ENCODE measurements at places on chromosomes 7 and 10.

- no peak for DNase-seq
These were observed 1.7 kb downstream of the CFAP43 start for GRCh38 chr10:104230490-104230889.

DNA sequence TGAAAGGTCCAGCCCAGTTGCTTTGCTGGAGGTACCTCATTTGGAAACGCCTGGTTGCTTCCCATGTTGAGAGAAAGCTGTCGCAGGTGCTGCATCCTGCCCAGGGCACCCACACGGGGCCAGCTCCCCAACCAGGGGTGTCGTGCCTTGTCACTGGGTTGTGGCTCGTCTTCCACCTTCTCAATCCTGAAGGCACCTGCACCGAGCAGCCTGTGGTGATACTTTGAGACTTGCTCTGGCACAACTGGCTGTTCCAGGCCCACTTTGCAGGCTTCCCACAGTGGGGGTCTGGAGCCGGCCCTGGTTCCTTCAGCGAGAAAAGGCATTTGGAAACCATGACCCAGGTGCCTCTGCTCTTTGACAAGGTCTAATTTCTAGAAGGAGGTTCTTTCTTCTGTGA is 197.3 kb upstream of the PPP2R2D start:
- no peak for DNase-seq

GRCh38 chr10:20740120-20740519 is 157.0 kb downstream of the NEBL start:
- DNase-seq = no peak

DNA sequence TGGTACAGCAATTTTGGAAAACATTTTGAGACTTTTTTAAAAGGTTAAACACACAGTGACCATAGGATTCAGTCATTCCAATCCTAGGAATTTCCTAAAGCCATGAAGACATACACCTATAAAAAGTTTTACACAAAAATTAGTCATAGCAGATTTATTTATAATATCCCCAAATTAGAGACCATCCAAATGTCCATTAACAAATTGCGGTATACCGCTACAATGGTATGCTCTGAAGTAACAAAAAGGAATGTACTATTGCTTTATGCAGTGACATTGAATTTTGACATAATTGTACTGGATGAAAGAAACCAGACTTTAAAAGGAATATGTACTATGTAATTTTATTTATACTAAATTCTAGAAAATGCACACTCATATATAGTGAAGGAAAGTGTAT is 362.8 kb downstream of the HGF start:
- DNase-seq = no peak

DNA sequence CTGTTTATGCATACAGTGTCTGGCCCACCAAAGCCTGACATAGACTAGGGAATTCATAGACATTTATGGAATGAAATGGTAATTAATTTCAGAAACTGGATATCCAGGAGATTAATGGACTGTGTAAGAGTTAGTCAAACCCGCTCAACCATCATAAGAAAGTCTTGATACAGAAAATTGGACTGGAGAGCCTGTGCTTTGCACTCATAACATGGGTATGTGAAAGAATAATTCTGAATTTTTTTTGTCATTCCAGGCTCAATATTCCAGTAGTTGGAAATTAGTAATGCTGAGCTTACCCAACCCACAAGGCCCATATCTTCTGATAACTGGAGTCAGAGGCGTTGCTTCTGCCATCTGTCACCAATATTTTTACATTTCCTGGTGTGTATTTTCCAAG is 799.7 kb upstream of the IGFBP3 start:
- no peak for DNase-seq

DNA sequence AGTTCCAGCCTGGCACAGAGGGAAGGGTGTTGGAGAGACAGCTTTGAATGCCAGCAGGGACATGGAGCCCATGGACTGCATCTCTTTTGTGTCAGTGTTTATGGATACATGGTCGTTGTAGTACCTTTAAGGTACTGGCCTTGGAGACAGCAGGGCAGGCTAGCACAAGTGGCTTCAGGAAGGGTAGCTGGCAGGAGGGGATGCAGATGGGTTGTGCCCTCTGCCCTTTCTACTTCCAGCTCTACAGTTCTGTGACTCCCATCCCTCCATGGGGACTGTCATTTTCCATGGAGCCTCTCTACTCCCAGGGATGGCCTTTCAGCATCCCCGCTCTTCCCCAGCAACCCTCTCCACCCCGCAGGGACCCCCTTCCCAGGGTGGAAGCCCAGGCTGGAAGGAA is 25.1 kb downstream of the POLL start:
- no peak for DNase-seq

- DNase-seq = no peak
These were observed 335.5 kb downstream of the LRRTM3 start for GRCh38 chr10:67261300-67261797.

DNA sequence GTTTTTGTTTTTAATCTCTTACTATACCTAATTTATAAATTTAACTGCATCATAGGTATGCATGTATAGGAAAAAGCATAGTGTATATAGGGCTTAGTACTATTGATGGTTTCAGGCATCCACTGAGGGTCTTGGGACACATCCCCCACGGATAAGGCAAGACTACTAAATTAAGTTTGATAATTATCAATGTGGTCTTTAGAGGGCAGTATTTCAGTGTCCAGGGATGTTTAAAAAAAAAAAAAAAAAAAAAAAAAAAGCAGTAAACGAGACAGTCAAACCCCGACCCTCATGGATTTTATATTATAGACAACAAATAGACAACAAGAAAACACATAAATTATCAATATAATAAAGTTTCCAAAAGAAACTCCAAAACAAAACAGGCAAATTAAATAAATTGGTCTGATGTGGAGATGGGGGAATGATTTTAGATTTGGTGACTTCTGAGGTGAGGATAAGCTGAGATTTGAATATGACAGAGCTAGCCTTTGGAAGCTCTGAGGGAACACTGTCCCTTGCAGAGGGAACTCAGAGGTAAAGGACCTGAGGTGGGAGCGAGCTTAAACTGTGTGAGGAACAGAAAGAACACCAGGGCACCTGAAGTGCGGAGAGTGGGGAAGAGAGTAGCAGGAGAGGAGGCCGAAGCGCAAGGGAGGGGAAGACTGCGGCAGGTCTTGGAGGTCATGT is 14.8 kb downstream of the ACSM6 start:
- DNase-seq = no peak

GRCh38 chr7:28815369-28815927 is 142.7 kb downstream of the TRIL start:
- no peak for DNase-seq

- DNase-seq = no peak
These were observed 64.1 kb upstream of the EEPD1 start for GRCh38 chr7:36088966-36089365.

GRCh38 chr7:11818281-11818680 is 13.7 kb downstream of the THSD7A start:
- no peak for DNase-seq

GRCh38 chr7:19117870-19118608 is 603 bp upstream of the TWIST1 start:
- no peak for DNase-seq

- DNase-seq = no peak
These were observed 14.7 kb upstream of the LMBR1 start for GRCh38 chr7:156907656-156908055.

DNA sequence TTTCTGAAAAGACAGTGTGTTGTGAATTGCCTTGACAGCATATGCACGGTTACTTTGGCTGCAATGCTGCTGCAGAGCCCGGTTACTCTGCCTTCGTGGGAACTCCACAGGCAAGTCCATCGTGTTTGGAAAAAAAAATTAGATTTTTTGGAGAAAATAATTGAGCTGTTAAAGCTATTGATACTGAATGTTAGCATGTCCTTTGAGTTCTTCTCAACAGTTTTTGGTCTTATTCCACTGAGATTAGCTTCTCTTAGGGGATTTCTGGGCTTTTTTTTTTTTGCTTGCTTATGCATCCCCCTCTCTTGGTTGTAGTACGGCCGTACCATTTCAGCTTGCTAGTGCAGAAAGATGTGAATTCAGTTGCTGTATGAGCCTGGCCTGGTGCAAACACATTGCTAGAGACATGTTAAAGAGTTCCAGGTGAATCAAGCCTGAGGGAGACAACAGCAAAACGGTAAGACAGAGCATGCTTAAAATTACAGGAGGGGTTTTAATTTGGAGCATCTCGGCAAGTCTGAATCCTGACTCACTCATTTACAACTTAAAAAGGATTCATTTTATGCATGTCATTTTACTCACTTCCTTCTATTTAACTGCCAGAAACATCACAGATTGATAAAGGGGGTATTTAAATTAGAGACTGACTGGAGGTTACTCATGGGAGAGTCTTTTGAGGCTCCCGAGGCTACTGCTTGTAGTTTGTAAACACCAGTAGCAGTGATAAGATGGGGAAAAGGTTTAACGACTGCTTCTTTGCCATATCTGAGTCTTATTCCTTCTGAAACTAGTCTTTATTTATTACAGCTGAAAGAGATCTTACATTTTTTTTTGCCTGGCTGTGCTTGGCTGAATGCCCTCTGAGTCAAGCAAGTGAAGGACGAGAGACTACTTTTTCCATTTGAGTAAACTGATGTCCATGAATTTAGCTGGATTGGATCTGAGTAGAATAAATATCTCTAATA is 113.7 kb downstream of the CDK14 start:
- DNase-seq = no peak

DNA sequence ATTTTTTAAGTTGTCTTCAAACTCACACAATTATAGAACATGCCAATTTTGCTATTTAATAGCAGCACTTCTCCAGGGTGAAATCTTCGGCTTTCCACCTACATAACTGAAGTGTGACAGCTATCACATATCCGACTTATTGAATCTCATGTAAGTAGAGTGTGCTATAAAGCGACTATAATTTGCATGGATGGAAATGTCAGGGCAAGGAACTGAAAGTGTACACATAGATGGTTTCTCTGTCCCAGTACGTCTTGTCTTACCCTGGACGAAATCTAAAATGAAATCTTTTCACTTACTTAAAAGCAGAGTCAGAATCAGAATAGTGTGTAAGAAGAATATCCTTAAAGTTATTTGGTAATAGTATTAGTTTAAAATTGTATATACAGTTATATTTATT is 132.3 kb downstream of the THSD7A start:
- no peak for DNase-seq

GRCh38 chr7:14639801-14640200 is 262.8 kb downstream of the DGKB start:
- DNase-seq = no peak

DNA sequence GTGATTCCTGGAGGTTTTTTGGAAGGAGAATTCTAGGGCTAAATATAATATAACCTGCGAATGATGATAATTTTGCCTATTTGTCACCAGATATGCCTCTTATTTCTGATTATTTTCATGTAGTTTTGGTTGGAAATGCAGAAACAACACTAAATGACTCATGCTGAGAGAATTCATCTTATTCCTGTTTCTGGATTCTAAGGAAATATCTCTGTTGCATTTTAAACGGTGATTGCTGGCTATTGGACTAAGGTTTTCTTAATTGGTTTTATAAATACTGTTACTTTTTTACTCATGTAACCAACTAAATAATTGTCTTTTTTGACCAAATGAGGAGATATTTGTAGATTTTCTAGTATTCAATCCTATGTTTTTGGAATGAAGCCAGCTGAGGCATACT is 204.9 kb upstream of the NPSR1 start:
- no peak for DNase-seq

- DNase-seq = no peak
These were observed 500.9 kb downstream of the NEBL start for GRCh38 chr10:20396205-20396604.

DNA sequence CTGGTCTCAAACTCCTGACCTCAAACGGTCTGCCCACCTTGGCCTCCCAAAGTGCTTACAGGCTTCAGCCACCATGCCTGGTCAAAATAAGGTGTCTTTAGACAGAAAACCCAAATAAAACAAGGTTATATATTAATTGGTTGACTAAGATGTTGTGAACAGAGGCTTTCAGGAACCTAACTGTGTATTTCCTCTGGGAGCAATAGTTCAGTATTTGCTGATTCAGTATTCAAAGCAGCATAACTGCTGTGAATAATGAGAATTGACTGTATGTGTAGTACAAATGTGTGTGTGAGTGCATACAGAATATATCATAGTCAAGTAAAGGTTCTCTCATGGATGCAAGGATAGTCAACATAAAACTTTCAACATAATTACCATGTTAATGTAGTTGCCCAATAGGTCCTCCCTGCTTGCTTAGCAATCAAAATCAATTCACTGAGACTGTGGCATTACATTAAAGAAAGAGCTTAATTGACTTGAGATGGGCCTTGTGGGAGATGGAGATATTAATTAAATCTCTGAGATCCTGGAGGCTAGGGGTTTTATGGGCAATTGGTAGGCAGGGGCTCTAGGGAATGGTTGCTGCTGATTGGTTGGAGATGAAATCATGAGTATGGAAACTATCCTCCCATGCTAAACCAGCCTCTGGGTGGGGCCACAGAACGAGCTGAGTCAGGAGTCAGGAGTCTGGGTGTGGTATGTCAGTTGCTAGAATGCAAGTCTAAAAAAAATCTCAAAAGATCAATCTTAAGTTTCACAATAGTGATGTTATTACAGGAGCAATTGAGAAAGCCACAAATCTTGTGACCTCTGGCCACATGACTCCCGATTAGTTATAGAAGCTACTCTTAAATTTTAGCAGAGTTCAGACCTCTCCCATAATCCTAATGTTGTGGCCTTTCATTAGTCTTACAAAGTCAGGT is 162.7 kb downstream of the AKR1D1 start:
- no peak for DNase-seq

DNA sequence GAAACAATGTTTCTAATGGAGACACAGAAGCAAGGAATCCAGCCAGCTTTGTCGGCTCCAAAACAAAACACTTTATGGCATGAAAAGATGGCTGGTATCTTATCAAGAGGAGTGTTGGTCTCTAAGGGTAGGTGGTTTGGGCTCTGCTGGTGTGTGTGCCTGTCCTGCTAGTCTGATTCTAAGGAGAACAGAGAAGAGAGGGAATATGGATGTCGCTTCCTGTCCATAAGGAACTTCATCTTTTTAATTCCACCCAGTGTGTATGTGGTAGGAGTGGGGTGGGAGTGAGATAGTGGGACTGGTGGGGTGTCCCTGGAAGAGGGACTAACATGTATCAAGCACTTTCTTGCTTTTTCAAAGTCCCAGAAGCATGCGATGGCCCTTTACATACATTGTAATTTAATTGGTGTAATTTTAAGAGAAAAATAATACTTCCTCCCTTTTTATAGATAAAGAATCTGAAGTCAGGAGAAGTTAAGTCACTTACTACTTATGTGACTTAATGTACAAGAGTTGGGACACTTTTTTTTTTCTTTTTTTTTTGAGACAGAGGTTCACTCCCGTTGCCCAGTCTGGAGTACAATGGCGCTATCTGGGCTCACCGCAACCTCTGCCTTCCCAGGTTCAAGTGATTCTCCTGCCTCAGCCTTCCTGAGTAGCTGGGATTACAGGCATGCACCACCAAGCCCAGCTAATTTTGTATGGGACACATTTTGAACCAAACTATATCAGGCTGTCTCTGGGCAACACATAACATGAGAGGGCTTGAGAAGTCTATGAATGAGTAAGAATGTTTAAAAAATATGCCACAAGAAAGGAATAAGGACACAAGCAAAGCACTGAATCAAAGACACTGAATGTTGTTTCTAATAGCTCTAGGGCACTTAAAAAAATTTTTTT is 18.8 kb downstream of the NT5C3A start:
- no peak for DNase-seq

DNA sequence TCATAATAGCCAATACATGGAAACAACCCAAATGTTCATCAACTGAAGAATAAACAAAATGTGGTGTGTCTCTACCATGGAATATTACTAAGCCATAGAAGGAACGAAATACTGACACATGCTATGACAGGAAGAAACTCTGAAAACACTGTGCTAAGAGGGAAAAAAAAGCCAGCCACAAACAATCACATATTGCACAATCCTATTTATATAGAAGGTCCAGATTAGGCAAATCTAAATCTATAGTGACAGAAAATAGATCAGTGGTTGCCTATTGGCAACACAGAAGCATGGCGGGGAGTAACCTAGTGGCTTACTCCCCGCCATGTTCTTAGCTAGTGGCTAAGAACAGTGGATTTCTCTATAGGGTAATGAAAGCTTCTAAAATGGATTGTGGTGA is 48.0 kb downstream of the MDH2 start:
- DNase-seq = no peak

All from SIG-M5 (cell line).